ENCODE measurements at places on chromosomes 5 and 9.
A peak's percentile ranks its signal among the peaks of the same experiment; 100 is the strongest.

GRCh38 chr9:19490269-19490668 lies 81.5 kb downstream of the ACER2 start:
- DNase-seq: no peak

DNA sequence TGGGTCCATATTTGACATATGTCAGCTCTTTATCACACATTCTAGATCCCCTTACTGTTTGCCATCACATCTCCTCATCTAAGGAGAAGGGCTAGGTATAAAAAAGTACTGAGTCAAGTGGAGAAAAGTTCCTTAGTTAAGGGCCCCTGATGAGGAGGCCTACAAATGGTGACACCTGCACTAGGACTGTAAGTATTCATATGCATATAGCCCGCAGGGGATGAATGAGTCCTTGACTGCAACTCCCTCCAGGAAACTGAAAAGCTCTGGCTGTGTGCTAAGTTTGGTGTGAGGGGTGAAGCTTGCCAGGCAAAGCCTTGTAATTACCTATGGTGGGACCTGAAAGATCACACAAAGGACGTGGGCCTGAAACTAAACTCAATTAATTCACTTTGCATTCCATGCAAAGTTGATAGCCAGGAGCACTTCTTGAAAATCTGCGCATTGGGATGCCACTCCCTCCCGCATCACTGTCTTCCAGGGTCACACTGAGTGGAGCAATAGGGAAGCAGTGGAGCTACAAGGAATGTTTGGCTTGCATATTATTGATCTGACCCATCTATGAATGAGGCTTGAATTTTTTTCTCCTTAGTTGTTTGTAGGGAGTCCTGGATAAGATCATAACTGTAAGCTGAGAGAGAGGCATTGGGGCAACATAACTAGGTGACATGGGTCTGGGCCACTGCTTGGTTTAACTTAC lies 11.9 kb upstream of the EQTN start:
- no peak for DNase-seq

GRCh38 chr9:11735391-11735790 lies 957.8 kb upstream of the TYRP1 start:
- no peak for DNase-seq

DNA sequence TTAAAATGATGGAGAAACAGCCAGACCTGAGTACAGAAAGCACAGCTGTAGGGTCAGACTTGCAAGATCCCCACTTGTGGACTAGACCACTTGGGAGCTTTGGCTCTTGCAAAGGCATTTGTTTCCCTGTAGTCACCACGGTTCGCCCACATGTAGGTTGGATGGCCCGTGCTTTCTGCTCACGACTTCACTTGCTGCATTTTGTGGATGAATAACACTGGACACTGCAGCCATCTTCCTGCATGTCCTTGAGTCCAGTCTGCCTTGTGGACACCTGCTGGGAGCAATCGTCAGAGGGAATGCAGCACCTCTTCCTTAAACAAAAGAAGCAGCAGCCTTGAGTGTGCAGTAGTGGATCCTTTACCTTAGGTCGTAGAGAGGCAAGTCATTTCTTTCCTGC lies 372.9 kb upstream of the IRX2 start:
- DNase-seq: no peak

DNA sequence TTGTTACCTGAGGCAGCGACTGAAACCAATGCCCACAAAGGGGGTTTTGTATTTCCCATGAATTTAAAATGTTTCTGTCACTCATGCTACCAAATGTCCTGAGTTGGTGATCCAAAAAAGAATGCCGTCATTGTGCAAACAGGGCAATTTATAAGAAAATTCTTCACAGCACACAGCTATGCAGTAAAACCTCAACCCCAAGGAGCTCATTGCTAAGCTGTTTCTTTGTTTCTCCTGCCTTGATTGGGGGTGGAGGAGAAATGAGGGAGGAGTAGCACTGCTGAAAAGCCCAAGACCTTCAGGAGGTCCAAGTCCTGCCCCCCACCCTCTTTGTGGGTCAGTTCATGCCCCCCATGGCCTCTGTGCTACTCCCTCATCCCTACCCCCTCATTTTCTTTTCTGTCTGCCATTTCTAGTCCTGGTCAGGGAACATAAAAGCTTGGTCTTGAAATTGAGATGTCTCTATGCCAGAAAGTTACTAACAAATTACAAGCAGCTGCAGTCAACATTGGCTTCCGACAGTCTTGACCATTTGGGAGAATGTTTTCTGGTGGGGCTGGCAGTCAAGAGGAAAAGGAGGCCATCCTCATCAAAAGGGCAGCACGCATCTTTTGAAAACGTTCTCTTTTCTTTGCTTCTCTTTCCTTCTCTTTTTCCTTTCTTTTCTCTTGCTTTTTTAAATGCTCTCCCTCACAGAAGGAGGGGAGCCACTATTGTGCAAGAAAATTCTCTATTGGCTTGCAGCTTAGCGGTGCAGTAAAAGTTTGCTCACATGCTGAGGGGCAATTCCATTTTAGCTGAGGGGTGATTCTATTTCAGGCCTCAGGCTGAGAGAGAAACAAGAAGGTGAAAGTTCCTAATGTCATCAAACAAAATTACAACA lies 133.3 kb downstream of the GCNT1 start:
- no peak for DNase-seq

GRCh38 chr5:172802567-172803176 lies 31.4 kb upstream of the ERGIC1 start:
- no peak for DNase-seq

- DNase-seq: no peak
Observed at GRCh38 chr9:127509261-127509954, 58.1 kb downstream of the LRSAM1 start.

DNA sequence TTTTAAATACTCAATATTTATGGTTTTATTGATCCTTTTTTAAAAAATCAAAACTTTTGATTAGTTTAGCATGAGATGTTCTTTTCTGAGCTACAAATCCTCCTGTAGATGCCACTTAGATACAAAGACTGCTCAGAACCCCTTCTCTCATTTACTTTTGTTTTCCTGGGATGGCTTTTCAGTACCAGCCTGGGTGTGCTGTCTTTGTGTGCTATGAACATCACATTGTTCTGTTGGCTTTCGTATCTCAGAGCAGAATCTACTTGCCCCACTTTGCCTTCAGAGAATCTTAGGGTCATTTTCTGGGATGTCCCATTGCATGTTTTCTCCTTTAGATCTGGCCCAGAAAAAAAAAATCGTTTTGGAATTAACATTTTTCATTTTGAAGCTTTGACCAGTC lies 85.9 kb downstream of the RASGRF2 start:
- DNase-seq: no peak

GRCh38 chr5:367358-368130 lies 46.0 kb downstream of the AHRR start:
- DNase-seq: no peak

DNA sequence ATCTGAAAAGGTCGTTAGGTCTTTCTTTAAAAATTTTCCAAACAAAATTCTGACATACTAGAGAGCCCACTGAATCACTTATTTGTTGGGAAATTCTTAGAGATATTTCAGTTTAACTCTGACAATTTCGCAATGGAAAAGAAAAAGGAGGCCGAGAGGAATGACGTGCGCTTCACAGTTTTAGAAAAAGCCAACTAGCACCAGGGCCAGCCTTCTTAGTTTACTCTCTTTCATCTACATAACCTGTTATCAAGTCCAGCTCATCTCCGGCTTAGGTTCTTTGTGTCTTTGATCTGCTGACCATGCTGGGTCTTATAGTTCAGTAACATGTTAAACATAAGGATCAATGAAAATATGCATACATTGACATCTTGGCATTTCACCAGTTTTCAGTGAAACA lies 201.7 kb upstream of the TAS2R1 start:
- DNase-seq: no peak

- DNase-seq: no peak
Observed at GRCh38 chr9:133580419-133580738, 28.8 kb downstream of the FAM163B start.

DNA sequence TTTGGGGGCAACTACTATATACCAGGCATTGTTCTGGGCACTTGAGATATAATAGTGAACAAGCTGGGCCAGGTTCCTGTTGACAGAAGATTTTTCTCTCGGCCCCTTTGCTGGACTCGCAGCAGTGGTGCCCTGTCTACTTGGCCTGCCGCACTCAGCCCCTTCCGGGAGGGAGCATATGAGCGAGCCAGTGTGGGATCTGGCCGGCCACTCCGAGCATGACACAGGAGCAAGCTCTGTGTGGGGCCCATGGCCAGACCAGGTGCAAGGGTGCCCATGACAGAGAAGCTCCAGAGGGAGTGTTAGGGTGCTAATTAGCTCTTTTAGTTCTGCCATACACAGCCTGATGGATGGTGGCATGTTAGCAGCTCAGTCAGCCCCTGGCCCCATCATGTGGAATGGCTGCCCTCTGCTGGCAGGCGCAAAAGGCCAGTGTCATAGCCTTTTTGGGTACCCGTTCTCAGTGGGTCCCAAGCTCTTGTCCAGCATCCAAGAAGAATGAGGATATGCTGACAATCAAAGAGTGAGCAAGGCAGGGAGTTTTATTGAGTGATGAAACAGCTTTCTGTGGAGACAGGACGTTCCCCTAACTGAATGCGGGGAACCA lies 9.3 kb upstream of the KIF4B start:
- no peak for DNase-seq

DNA sequence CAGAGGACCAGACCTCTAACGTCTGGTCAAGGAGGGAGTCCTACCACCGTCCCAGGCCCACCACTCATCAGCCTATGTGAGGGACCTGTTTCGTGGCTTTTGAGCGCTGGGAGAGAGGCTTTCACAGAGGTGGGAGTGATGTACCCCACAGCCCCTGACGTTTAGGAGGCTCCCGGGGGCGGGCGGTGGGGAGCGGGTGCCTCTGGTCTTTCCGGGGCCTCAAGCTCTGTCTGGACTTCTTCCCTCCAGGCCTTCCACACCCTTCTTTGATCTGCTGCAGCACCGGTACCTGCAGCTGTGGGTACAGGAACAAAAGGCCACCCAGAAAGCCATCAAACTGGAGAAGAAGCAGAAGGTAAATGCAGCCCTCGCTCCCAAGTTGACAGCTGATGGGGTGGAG lies 45.1 kb upstream of the BARHL1 start:
- DNase-seq: no peak

DNA sequence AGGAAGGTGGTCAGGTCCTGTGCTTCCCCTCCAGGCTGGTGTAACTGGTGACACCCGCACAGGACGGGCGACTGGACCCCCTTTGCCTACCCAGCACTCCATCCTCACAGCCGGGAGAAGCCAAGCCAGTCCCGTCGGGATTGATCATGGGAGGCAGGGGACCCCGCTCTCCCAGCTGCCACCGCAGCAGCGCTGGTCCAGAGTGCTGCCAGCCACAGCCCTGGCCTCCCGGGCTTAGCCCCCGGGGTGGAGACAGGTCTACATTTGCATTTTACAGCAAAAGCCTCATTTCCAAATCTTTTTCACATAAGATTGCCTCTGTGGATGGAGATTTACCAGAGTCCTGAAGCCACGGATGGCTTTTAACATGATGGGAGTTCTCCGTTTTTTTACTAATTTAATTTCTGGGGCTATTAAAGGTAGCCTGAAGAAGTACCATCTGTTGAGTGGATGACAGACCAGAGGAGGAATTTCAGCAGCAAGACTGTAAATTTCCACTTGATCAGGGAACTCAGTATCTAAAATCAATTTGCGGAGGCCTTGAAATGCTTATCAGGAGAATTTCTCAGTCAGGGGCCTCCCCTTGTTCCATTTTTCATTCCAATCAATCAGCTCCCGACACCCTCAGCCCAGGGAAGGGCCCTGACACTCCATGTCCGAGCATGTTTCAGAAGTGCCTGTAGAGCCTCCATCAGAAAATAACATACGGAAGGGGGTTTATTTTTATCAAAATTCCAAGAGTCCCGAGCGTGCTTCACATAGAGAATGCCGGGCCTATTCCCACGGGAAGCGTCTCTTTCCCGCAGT lies 80.6 kb downstream of the OLFM1 start:
- no peak for DNase-seq

- no peak for DNase-seq
Observed at GRCh38 chr5:90690307-90690706, 131.7 kb downstream of the ADGRV1 start.

- DNase-seq: peak; percentile 72
Observed at GRCh38 chr5:54103871-54104270, 206.5 kb downstream of the ARL15 start.

GRCh38 chr9:16626577-16627130 lies 243.8 kb downstream of the BNC2 start:
- peak; percentile 72 for DNase-seq
